ENCODE measurements at places on chromosomes 13 and 19. TPM values are rescaled to one million over a fixed set of nuclear protein-coding genes. Genes with fewer than 3 reads are reported as not detected.

DNA sequence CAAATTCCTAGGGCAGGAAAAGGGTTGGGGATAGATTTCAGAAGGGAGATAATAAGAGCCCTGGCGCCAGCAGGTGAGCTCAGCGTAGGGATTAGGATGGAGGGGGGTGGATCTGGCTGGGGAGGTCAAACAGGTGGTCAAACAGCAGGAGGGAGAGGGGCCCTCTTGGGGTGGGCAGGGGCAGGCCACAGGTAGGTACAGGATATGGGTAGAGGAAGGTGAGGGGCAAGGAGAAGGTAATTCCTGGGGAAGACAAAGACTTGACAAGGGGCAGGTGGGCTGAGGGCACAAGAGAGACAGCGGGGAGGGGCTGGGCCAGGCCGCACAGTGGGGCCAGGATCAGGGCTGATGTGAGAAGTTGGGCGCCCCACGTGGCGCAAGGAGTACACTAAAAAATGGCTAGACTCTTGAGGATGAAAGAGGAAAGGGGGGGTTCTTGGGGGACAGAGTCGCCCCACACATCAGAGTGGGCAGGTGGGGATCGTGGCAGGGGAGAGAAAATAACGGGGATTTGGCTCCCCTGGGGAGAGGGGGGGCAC lies 713 bp downstream of the KRI1 start:
- H3K4me3 ChIP-seq = peak overlapping the region; percentile 80
- peak; percentile 76 for DNase-seq
- no peaks in the 10 kb centered on the region for H3K27me3 ChIP-seq
- H3K27ac ChIP-seq = peak overlapping the region; percentile 87
- peaks cover 26% of the 10 kb centered on the region for H3K4me1 ChIP-seq

DNA sequence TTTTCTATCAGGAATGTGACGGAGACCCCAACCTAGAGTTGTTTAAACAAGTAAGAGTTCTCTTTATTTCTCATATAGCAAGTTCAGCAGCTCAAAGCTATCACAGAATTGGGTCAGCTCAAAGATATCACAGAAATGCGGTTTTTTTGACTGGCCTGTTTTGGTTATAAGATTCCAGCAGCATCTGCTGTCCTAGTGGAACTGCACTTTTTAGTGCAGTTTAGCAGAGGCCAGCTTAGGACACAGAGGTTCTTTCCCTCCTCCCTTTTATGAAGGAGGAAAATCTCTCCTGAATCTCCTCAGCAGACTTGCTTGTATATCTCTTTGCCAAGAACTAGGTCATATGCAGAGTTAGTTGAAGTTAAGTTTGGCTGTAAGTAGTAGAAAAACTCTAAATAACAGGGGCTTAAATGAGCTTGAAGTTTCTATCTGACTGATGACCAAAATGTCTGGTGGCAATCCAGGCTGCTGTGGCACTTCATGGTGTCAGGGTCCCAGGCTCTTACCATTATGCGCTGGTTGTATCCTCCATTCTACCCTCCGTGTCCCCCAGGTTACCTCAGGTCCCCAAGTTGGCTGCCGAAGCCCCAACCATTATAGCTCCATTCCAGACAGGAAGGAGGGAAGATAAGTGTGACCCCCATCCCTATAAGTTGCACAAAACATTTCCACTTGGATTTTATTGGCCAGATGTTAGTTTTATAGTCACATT lies 6.6 kb downstream of the PPP2R1A start:
- H3K4me3 ChIP-seq = no peak overlapping the region
- DNase-seq = no peak

The TEX29 gene
- total RNA-seq = 0.81 TPM

DNA sequence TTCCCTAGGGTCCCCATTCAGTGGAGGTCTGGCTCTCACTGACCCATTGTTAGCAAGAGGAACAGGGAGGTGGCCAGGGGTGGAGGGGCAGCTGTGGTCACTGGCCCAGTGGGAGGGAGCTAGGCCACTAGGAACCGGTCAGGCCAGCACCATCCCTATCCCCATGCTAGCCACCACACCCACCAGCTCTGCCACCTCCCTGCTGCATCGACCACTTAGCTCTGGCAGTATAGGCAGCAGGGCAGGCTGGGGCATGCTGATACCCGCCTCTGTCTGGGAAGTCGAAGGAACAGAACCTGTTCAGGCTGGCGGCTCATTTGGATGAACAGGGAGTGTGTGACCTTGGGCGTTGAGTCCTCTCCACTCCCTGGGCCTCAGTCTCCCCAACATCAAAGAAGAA lies 4.7 kb downstream of the PPP1R13L start:
- DNase-seq = no peak
- peaks cover 5% of the 10 kb centered on the region for H3K36me3 ChIP-seq
- H3K4me3 ChIP-seq = no peak overlapping the region
- H3K4me1 ChIP-seq = peaks cover 33% of the 10 kb centered on the region
- H3K27me3 ChIP-seq = no peaks in the 10 kb centered on the region

GRCh38 chr19:32688311-32688710 lies 3.3 kb upstream of the NUDT19 start:
- no peaks in the 10 kb centered on the region for H3K27me3 ChIP-seq
- H3K4me1 ChIP-seq = peaks cover 20% of the 10 kb centered on the region
- DNase-seq = no peak
- no peaks in the 10 kb centered on the region for H3K36me3 ChIP-seq

The SULT2A1 gene
- not detected for total RNA-seq

The PCSK4 gene
- 4.3 TPM for total RNA-seq

DNA sequence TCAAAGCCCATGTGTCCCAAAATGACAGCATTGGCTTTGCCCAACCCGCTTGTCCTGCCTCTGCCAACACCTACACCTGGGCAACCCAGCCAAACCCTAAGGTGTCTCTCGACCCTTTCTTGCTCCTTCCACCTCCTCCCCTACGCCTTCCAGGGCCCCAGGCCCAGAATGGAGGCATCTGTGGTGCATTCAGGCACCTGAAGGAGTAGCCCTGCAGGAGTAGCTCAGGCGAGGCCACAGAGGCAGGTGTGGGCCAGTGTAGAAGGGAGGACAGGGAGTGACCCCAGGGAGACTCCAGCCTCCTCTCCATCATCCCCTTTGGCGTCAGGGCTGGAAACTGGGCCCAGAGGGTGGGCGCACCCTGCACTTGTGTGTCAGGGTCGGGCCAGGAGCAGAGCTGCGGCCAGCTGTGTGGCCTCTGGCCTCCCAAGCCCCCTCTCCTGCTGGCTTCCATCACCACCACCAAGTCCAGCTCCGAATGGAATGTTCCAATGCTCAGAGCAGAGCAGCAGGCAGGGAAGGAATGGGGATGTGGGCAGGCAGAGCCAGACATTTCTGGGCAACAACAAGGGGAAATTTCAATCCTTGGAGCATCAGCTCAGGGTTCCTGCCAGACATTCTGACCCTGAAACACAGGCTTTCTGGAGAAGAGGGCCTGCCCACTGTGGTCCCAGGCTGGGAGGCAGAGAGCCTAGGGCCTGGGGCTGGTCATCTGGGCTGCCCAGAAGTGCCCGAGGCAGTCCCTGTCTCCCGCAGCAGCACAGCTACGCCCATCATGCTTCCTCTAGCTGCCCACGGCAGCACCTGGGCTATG lies 16.4 kb downstream of the PLEKHF1 start:
- H3K4me3 ChIP-seq = no peak overlapping the region
- H3K4me1 ChIP-seq = peaks cover 43% of the 10 kb centered on the region
- DNase-seq = no peak
- no peaks in the 10 kb centered on the region for H3K27me3 ChIP-seq
- H3K36me3 ChIP-seq = peaks cover 8% of the 10 kb centered on the region

The LGALS7 gene
- total RNA-seq = not detected

DNA sequence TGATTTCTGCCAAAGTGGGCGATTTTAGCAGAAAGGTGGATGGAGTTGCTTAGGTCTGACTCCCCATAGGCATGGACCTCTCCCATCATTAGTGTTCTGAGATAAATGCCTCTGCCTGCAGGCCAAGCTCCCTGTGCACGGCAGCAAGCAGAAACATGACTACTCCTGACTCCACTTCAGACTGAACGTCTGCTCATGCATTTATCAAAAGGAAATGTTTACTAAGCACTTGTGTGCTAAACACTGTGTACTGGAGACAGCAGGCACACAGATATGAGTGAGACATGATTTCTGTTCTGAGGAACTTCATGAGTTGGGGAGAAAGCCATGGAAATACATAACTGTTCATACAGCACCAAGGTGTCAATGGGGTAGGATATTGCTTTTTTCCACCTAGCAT lies 149.6 kb downstream of the MIPEP start:
- peaks cover 12% of the 10 kb centered on the region for H3K4me1 ChIP-seq
- DNase-seq = no peak
- H3K36me3 ChIP-seq = no peaks in the 10 kb centered on the region

The ZNF506 gene
- total RNA-seq = 22.1 TPM

GRCh38 chr13:100392709-100393630 lies 195.6 kb downstream of the GGACT start:
- no peaks in the 10 kb centered on the region for H3K36me3 ChIP-seq
- DNase-seq = no peak
- H3K4me1 ChIP-seq = peaks cover 5% of the 10 kb centered on the region
- H3K27me3 ChIP-seq = no peaks in the 10 kb centered on the region

DNA sequence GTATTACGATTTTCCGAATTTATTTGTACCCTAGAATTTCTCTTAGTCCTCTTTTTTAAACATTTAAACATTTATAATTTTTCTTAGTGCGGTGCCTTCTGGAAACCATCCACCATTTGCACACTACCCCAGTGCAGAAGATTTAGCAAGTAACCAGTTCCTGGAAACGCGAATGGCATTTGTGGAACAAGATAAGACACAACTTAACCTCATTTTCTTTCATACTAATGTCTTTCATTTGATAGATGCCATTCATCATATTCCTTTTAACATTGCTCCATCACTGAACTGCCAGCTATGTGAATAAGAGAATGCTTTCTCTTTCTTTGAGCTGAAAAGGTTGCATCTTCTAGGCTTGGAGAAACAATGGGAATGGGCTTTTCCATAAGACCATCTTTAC lies 6.8 kb downstream of the FRY start:
- peaks cover 10% of the 10 kb centered on the region for H3K4me1 ChIP-seq
- no peak overlapping the region for H3K27ac ChIP-seq
- no peak overlapping the region for H3K4me3 ChIP-seq
- DNase-seq = no peak

DNA sequence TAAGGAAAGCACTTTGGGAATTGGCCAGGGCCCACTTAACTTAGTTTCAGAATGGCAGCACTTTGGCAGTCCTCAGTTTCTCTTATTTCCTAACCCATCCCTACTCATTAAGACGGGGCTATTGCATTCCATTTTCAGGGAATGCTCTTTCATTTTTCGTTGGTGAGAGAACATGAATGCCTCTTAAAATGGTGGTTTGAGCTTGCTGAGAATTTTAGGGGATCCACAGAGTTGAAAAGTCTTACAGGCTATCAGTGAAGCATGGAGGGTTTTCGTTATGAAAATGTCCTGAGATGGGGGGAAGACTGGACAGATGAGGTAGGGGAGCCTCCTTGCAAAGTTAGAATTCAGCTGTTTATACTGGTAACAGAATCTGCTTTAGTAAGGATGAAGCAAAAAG lies 71.4 kb downstream of the LRCH1 start:
- H3K4me3 ChIP-seq = no peak overlapping the region
- H3K27ac ChIP-seq = no peak overlapping the region
- H3K4me1 ChIP-seq = peaks cover 31% of the 10 kb centered on the region
- H3K36me3 ChIP-seq = no peaks in the 10 kb centered on the region
- DNase-seq = no peak

GRCh38 chr13:54934121-54934520 lies 1905.5 kb downstream of the OLFM4 start:
- no peaks in the 10 kb centered on the region for H3K36me3 ChIP-seq
- no peaks in the 10 kb centered on the region for H3K4me1 ChIP-seq
- H3K27me3 ChIP-seq = no peaks in the 10 kb centered on the region

DNA sequence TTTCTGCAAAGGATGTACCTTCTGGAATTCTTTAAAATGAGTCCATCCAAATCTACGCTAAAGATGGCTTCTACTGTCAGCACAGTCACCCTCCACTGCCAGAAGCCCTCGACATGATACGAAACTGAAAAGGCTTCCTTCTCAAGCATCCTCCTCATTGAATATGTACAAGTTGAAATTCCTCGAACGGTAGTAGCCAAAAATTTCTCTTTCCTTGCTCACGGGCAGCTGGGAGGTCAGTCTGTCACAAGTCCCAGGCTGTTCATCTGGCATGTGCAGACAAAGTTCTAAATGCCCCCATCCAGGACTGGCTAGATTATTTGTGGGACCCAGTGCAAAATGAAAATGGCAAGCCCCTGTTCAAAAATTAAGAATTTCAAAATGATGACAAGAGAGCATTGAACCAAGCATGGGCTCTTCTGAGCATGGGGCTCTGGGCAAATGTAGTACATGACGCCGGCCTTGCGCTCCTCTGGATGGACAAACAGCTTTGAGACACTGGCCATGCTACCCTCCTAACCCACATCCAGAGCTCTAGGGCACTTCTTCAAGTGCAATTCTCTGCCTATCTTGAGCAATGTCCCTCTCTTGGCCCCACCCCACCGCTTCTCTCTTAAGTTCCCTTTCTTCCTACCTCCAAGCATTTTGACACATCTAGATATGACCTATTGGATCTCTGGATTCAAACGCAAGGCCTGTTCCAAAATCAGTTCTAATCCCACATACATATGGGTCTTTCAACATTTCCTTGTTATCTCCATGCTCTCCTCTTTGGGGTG lies 78.9 kb upstream of the FLT1 start:
- no peaks in the 10 kb centered on the region for H3K4me1 ChIP-seq
- H3K36me3 ChIP-seq = no peaks in the 10 kb centered on the region
- H3K27ac ChIP-seq = no peak overlapping the region
- no peak for DNase-seq
- H3K4me3 ChIP-seq = no peak overlapping the region

DNA sequence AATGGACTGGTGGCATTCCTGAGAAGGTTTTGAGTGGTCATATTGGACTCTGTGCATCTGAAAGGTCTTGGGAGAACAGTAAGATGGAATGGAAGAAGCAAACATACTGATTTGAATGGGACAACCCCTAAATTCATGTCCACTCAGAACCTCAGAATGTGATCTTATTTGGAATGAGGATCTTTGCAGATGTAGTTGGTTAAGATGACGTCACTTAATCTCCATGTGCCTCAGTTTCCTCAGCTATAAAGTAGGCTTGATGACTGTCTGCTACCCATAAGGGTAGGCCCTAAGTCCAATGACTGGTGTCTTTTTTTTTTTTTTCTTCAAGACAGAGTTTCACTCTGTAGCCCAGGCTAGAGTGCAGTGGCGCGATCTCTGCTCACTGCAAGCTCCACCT lies 71.1 kb upstream of the SOX21 start:
- no peaks in the 10 kb centered on the region for H3K27me3 ChIP-seq
- DNase-seq = no peak
- H3K4me1 ChIP-seq = no peaks in the 10 kb centered on the region
- H3K4me3 ChIP-seq = no peak overlapping the region

The ZNF471 gene
- 5.9 TPM for total RNA-seq

The FXYD1 gene
- total RNA-seq = 67.6 TPM

Data from upper lobe of right lung (tissue), 1 donor.